ENCODE measurements at places on chromosomes 5 and 9.

GRCh38 chr9:6007770-6008168 lies 7.7 kb downstream of the RANBP6 start:
- peak; percentile 53 for DNase-seq

- peak; percentile 17 for DNase-seq
Observed at GRCh38 chr5:126808521-126808988, 31.6 kb downstream of the LMNB1 start.

- no peak for DNase-seq
Observed at GRCh38 chr5:12230659-12231058, 326.4 kb upstream of the CTNND2 start.

DNA sequence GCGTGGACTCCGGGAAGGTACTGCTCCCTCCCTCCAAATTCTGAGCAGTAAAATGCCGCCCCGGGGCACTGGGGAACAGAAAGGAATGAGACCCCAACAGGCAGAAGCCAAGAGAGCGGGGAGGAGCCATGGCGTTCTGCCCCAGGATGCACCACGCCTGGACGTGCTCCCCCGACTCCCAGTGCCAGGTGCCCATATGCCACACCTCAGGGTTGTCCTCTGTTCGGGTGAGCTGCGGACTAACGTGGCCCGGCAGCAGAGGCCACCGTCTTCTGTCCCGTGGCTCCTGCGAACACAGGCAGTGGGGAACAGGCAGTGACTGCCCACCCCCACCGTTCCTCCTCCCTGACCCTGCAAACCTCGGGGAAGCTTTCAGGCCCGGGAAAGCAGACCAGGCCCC lies 4.8 kb downstream of the SURF6 start:
- DNase-seq = no peak

- no peak for DNase-seq
Observed at GRCh38 chr5:150146862-150147601, 8.6 kb downstream of the PDGFRB start.

DNA sequence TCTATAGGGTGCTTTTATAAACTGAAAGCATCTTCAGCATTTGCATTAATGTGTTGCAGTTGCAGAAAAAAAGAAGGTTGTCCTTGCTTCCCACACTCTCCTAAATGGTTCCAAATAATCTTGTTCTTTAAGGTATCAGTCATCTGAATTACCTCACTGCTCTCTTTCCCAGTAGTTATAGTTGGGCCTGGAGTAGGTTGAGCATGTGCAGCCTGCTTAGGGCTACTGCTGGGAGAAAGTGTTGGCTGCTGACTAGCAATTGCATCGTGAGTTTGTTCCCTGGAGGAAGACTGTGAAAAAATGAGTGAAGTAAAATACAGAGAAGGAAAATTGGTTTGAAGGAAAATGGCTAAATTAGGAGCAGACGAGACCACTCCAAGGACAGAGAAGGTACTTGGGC lies 74.5 kb downstream of the PRR16 start:
- no peak for DNase-seq

DNA sequence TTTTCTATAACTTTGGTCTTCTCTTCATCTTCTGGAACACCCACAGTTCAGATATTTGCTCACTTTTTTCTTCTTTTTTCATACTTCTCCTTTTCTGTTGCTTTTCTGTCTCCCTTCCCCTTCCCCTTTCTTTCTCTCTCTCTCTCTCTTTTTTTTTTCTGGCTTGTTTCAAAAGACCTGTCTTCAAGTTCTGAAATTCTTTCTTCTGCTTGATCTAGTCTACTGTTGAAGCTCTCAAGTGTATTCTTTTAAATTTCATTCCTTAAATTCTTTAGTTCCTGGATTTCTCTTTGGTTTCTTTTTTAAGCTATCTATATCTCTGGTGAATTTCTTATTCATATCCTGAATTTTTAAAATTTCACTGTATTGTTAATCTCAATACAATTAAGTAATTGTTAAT lies 11.2 kb downstream of the ALG2 start:
- DNase-seq = no peak

DNA sequence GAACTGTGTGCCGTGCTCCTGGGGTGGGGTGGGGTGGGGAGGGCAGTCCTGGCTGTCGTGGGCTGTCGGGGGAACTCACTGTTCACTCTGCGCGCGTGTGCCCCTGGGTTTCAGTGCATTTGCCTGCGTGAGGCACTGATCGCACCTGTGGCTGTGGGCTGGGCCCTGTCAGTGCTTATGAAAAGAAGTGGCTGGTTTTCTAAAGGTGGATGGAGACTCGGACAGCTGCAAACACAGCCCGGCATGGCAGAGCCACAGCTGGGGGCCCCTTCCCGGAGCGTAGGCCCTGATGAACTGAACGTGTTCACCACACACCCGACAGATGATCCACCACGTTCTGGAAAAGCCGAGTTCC lies 42.7 kb downstream of the NKD2 start:
- DNase-seq = no peak

DNA sequence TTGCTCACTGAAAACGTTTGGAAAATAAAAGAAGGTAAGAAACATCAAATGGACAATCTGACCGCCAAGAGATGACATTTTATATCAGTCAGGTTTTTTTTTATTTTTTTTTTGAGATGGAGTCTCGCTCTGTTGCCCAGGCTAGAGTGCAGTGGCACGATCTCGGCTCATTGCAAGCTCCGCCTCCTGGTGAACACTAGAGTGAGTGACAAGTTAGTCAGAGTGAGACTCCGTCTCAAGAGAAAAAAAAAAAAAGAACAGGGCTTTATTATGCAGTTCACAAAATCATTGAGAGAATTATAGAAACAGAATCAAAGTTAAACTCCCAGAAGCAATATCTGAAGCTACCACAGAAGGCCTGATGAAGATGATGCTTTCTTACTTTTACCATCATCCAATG lies 70.1 kb downstream of the DTWD2 start:
- DNase-seq = no peak

DNA sequence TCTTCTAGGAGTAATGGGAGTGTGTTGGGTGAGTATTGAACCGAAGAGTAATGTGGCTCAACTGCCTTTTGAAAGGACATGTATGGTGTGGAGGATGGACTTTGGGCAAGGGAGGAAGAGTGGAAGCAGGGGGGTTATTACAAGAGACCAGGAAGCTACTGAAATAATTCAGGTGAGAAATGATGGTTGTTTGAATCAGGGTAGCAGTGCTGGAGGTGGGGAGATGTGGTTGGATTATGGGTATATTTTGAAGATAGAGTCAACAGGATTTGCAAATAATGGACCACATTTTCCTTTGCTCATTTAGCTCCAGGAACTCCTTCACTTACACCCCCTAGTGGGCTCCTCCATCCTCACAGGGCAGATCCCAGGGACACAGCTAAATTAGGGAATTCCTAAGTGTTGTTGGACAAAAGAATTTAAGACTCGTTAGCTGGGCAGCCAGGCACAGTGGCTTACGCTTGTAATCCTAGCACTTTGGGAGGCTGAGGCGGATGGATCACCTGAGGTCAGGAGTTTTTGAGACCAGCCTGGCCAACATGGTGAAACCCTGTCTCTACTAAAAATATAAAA lies 1.2 kb upstream of the SLC4A9 start:
- DNase-seq = peak; percentile 32

DNA sequence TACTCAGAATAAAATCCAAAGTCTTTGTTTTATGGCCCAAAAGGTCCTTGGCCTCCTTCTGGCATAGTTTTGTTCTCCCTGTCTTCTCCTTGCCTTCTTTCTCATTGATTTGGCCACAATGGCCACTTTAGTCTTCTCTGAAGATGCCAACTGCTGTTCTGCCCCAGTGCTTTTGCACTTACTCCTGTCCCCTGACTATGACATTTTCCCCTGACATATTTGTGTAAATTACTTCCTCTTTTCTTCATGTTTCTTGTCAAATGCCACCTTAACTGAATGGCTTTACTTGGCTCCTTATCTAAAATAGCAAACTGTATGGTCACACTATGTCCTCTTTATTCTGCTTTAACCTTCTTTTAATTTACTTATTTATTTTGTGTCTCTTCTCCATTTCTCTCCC lies 484.7 kb upstream of the ARRDC3 start:
- DNase-seq = no peak

DNA sequence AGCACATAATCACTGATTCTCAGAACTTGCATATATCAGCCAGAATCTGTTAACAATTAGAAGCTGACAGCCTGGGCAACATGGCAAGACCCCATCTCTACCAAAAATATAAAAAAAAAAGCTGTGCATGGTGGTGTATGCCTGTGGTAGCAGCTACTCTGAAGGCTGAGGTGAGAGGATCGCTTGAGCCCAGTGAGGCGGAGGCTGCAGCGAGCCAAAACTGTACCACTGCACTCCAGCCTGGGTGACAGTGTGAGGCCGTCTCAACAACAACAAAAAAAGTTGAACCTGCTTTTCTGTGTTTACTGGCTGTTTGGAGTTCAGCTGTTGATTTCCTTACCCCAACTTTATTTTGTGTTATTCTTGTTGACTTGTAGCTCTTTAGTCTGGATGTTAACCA lies 66.8 kb downstream of the GOLPH3 start:
- no peak for DNase-seq

DNA sequence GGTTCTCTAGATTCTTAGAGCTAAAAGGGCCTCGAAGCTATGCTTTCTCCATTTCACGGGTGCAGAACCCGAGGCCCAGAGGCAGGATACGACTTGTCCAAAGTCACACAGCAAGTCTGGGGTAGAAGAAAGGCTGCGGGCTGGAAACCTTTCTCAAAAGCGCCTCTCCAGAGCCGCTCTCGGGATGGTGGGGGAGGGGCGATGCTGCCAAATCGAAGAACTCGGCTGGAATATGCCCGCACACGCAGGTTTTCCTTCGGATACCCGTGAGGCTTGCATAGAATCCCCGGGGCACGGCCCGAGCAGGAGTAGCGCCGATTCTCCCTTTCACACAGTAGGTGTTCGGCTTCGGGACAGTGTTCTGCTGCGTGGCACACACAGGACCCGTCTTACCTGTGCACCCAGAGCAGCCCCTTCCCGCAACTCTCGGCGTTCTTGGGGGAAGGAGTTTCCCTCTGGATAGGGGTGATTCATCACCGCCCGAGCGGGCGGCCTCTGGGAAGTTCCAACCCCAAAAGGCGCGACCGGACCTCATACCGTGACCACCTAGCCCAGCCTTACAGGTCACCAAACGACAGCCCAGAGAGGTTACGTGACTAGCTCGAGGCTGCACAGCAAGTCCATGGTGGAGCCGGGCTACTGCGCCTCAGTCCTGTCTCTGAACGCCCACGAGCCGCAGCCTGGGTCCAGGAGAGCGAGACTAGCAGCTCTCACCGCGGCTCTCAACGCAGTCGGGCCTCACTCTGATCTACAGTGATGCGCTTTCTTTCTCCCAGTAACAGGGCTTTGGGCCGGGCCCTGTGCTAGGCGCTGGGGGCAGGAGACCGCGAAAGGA lies 4.1 kb downstream of the PAX5 start:
- DNase-seq = no peak

GRCh38 chr5:173850659-173851058 lies 37.5 kb upstream of the CPEB4 start:
- DNase-seq = no peak

GRCh38 chr9:121213136-121213806 lies 11.6 kb upstream of the RAB14 start:
- peak; percentile 80 for DNase-seq
